H9 (cell line): ENCODE measurements at places on chromosomes 6 and 20.

- DNase-seq = no peak
Measured at GRCh38 chr20:61119794-61120410, 132.2 kb upstream of the CDH4 start.

- no peak for DNase-seq
Measured at GRCh38 chr6:2752477-2753109, 1.9 kb upstream of the MYLK4 start.

- DNase-seq = no peak
Measured at GRCh38 chr6:124970243-124970642, 8.0 kb downstream of the RNF217 start.

DNA sequence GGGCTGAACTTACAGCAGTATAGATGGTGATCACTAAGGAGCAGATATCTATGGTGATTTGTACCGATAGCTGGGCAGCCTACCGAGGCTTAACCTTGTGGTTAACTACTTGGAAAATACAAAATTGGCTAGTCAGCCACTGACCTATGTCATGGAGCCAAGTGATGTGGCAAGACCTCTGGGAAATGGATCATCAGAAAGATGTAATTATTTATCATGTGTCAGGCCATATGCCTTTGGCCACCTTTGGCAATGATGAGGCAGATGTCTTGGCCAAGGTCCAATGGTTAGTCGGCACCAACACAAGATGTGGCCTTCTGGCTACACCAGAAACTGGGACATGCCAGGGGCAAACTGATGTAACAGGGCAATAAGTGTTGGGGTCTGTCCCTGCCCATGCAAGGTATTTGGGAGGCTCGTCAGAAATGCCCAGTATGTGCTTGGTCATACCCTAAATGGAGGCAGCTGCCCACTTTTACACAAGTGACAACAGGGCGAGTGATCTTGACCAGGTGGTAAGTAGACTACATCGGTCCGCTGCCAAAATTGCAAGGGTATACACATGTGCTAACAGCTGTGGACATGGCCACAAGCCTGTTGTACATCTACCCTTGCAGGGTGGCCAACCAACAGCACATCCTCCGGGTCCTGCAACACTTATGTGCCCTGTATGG lies 30.1 kb downstream of the HDDC2 start:
- no peak for DNase-seq

- DNase-seq = no peak
Measured at GRCh38 chr6:108958900-108959770, 110.9 kb downstream of the ARMC2 start.

GRCh38 chr6:80969439-80969838 lies 783.0 kb downstream of the TENT5A start:
- DNase-seq = no peak

DNA sequence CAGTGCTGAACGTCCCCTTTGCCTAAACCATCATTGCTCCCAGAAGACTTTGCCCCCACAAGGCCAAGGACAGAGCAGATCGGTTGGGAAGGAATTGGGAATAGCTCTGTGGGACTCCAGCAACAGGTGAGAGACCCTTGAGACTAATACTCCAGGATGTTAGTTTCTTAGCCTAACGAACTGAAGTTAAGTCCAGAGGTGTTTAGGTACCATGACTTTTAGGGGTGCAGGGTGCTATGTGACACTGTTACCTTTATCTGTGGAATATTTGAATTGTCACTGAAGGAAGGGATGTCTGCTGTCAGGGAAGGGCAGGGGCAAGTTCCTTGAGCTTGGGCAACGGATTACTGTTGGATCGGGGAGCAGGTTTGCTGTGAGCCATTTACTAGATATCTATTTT lies 1.9 kb downstream of the BLCAP start:
- DNase-seq = no peak

GRCh38 chr6:13373488-13373886 lies 45.1 kb upstream of the TBC1D7 start:
- DNase-seq = no peak

DNA sequence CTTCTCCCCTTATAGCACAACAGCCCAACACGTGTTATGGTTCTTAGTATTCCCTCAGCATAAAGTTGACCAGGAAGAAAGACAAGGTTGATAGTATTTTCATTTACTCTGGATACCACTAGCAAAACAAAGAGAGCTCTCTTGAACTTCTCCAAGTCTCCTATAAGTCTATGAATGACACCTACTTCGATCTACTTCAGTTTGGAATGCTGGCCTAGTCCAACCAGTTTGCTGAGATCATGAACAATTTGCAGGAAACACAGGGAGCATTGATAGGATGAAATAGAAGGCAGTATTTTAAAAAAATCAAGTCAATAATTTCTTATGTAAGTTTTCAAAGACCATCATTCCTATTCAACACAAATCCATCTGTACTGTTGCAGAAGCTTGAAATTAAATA lies 93.6 kb downstream of the GJA10 start:
- no peak for DNase-seq

DNA sequence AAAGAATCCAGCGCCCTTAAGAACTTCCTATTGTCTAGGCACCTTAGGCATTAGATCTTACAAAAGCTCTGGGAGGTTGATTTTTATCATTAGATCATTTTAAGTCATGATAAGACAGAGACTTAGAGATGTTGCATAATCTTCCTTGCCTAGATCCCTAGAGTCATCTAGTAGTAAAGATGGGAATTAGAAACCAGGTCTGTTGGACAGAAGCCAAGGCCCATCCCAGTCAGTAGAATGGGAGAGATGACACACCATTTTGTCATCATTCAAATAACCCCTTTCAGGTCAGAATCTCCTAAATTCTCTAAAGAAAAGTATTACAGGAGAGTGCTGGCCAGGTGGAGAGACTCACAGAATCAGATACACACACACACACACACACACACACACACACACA lies 579.1 kb downstream of the BMP2 start:
- DNase-seq = no peak

DNA sequence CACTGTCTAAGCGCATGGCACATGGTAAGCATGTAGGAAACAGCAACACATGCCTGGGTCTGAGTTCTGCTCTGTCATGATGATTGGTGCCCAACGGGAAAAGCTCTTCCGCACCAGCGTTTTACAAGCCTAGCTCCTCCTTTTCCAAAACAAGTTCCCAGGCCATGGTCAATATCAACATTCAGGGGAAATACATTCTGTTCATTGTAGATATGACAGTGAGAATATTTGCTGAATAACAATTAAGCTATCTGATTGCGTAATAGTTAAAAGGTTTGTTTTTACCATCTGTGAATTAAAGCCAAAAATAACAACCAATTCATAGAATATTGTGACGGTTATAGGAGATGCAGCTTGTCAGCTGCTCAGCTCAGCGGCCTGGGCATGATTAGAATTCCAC lies 404.3 kb upstream of the SLC35B3 start:
- DNase-seq = no peak

DNA sequence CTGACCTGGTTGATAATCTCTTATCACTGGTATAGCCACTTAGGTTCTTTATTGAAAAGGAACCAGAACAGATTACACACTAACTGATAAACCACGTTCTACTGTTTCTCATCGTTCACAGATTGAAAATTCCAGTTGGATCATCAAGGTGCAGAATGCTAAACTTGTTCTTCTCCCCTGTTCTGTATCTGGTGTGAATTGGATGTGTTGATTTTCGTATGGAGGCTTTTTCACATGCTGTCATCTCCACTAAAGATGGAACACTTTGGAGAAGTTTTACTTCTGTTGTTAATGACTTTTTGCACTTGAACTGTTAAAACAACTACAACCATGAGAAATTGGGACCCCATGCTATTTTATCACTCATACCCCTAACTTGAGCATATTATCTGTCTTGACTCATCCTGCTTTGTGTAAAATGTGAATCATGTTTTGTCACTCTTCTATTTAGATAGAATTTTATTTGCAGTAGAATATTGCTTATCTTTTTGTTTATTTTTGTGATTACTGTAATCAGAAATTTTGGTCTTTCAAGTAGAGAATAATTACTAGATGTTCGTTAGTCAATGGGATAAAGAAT lies 17.5 kb downstream of the VAPB start:
- DNase-seq = no peak

DNA sequence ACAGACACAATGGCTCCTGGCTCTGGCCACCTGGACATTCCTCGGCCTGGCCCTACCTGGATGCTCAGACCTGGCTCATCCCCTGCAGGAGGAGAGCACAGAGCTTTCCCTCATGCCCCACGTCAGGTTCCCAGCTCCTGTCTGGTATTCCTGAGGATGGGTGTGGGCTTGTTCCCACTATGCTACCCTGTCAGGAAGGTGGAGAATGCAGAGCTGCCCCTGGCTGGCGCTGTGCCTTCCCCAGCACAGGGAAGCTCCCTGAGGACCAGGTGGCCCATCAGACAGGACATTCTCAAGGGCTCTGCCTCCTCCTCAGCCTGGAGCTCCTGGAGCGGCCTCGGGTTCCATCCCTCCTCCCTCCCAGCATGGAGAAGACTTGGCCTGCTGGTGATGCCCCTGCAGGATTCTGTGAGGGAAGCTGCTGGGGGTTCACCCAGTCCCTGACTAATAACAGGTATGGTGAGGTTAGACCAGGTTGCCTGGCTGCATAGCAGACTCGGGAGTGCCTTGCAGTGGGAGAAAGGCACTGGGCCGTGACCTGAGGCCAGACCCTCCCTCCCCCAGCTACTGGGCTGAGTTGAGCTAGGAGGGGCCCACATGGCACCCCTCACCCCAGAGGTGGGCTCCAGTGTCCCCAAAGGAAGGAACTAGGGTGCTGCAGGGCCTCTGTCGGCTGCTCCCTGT lies 156.0 kb upstream of the MLN start:
- no peak for DNase-seq
